ENCODE measurements at places on chromosomes 4 and X.
A peak's percentile ranks its signal among the peaks of the same experiment; 100 is the strongest.

DNA sequence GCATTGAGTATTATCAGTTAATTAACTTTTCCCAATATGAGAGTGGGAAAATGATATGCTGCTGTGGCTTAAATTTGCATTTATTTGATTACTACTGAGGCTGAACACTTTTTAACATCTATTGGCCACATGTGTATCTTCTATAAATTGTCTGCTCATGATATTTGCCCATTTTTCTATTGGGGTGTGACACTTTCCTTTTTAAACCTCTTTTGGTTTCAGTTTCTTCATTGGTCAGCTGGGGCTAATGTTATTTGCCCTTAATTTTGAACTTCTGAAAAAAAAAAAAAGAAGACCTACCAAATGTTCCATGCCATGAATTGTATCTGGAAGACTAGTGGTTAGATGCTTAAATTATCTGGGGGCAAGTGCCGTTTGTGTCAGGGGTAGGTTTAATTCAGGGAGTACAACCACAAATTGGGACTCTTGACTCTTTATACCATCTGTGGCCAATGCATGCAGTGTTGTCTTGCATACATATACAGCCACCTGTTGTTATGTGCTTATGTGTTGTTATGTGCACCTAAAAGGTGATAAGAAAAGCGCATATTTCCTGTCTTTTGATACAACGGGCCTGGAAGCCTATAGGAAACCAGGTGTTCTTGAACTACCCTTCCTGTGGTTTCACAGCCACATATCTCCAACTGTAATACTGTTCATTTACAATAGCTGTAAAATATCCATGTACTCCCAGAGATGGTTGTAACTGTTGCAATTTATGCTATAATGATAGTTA lies 49.0 kb downstream of the SH2D1A start:
- no peak for DNase-seq

GRCh38 chr4:127352220-127353113 lies 280.3 kb upstream of the INTU start:
- DNase-seq, result peak; percentile 2

- no peak for DNase-seq
These were observed 233.5 kb upstream of the PSAPL1 start for GRCh38 chr4:7668271-7668670.

DNA sequence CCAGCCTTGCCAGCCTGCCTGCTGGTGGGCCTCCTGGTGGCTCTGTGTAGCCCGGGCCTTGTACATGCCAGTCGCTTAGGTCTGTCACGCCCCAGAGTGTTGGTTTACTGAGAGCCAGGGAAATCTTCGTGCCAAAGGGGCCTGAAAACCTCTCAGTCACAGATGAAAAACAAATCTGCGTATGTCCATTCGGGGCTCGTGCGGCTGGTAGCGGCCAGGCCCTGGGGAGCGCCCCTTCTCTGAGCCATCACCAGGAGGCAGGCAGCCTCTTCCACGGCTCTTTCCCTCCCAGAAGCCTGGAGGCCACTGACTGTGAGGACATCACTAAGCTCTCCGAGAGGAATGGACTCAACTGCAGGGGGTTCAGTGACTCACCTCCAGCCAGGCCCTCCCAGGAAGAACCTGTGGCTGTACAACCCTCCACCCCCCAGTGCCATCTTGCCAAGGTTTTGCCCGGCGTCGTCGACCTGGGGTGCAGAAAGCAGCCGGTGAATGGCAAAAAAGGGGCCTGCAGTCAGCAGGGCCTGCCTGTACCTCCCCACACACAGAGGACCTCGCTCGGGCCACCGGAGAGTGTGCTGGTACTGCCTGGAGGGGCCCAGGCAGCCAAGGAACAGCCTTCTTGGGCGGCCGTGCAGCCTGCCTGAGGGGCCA lies 162.2 kb downstream of the BCOR start:
- peak; percentile 56 for DNase-seq

DNA sequence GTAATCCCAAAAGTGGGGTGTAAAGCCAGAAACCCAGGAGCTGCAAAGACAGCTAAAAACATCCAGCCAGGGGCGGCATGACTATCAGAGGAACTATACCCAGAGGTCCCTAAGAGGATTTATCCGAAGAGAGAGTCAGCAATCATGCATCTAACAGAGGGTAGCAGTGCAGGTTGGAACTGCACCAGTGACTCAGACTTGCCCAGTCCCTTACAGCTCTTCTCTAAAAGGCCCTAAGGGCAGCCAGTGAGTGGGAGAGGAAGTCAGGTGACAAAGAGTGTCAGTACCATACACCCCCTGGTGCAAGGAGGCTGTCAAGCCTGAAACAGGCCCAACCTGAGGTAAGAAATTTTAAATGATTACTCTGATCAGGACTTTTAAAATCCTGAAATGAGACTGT lies 88.1 kb downstream of the CAMK2D start:
- no peak for DNase-seq

- no peak for DNase-seq
These were observed 29.1 kb upstream of the ANAPC4 start for GRCh38 chr4:25347971-25348370.

- no peak for DNase-seq
These were observed 82.4 kb downstream of the GPM6A start for GRCh38 chr4:175729665-175730064.

DNA sequence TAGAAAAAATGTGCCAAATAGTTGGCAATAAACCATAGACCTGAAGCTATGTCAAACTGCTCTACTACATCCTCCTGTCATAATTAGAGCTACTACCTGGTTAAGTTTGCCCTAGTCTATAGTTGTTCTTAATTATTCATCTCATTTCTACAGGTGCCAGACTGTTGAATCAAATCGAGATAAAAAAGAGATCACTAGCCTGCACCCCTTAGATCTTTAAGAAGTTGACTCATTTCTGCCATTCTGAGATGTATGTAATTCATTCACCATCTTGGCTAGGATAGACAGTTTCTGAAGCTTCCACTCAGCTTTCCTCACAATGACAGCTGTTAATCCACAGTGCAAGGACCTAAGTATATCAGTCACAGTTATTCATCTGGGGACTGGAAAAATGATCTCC lies 452.1 kb upstream of the BOD1L1 start:
- no peak for DNase-seq

- peak; percentile 37 for DNase-seq
These were observed 126.1 kb downstream of the EIF4E start for GRCh38 chr4:98802770-98803198.

All from fibroblast of skin of scalp (primary cell).